ENCODE measurements at places on chromosomes 13 and 19.

DNA sequence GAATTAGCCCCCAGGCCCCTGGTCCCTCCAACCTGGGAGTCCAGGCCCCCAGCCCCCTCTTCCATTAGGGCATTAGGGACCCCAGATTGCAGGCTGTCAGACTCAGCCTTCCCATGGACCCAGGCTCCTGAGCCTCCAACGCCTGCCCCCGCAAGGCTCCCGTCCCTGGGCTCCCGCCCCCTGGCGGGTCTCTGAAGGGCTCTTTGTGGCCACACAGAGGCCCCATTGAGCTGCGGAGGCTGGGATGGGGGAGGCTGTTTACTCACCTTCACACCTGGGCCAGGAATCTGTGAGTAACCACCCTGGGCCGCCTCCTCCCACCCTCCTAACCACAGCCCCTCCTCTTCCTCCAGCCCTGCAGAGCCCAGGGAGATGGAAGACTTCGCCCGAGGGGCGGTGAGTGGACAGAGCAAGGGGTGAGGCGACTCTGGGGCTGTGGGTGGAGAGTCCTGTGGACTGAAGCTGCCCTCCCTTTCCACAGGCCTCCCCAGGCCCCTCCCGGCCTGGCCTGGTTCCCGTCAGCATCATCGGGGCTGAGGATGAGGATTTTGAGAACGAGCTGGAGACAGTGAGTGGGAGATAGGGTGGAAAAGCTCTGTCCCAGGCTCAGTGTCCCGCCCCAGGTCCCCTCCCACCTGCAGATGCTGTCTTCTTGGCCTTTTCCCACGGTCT is 4.9 kb downstream of the ARHGEF1 start:
- peak; percentile 75 for DNase-seq

GRCh38 chr13:42215578-42216421 is 56.2 kb upstream of the AKAP11 start:
- no peak for DNase-seq

GRCh38 chr13:85816413-85816812 is 17.2 kb upstream of the SLITRK6 start:
- no peak for DNase-seq

GRCh38 chr19:29966588-29967249 is 24.7 kb downstream of the URI1 start:
- no peak for DNase-seq

- no peak for DNase-seq
These were observed 10.2 kb downstream of the PPP1R37 start for GRCh38 chr19:45103156-45103507.

- DNase-seq: no peak
These were observed 238.0 kb downstream of the GGACT start for GRCh38 chr13:100350601-100351000.

- no peak for DNase-seq
These were observed 78.2 kb downstream of the LRCH1 start for GRCh38 chr13:46631179-46631542.

- no peak for DNase-seq
These were observed 309.9 kb upstream of the SLITRK6 start for GRCh38 chr13:86109107-86109506.

DNA sequence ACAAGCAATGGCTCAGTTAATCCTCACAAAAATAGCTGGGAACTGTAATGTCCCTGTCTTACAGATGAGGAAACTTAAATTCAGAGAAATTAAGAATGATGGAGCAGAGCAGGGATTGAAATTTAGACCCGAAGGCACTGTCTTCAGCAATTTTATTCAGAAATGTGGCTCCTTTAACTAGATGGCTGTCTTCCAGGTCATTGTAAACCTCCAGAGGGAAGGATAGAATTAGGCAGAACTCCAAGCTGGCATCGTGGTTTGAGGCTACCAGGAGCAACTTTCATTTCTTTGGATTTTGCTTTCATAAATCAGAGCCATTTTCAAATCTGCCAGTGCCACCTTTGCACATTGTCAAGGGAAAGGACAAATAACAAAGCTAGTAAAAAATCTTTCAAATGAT is 339.0 kb downstream of the DCT start:
- DNase-seq: no peak

DNA sequence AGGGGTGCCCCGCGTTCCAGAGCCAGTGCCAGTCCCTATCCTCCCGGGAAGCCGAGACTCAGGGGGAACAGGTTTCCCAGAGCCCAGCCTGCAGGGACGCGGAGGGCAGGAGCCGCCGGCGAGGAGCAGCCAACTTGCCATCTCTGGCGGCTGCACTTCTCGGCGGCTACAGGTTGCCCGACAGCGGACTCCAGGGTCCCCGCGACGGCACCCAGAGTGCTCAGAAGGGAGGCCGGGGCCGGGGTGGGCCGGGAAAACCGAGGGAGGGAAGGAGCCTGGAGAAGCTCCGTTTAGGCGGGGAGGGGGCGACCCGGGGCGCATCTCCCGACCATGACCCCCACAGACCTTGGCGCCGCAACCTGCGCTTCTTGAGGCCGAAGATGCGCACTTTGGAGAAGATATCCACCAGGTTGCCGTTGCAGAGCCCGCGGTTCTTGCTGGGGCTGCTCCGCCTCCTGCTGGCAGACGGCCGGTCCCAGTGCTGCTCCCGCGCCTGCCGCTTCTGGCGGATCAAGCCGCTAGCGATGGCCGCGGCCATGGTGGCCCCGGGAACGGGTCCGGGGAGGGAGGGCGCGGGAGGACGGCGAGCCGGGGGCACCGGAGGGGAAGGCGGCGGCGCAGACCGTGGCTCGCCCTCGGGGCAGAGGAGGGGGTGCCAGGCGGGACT is 463.8 kb downstream of the ITGBL1 start:
- no peak for DNase-seq

GRCh38 chr19:39524495-39524894 is 8.2 kb downstream of the EID2B start:
- DNase-seq: no peak

DNA sequence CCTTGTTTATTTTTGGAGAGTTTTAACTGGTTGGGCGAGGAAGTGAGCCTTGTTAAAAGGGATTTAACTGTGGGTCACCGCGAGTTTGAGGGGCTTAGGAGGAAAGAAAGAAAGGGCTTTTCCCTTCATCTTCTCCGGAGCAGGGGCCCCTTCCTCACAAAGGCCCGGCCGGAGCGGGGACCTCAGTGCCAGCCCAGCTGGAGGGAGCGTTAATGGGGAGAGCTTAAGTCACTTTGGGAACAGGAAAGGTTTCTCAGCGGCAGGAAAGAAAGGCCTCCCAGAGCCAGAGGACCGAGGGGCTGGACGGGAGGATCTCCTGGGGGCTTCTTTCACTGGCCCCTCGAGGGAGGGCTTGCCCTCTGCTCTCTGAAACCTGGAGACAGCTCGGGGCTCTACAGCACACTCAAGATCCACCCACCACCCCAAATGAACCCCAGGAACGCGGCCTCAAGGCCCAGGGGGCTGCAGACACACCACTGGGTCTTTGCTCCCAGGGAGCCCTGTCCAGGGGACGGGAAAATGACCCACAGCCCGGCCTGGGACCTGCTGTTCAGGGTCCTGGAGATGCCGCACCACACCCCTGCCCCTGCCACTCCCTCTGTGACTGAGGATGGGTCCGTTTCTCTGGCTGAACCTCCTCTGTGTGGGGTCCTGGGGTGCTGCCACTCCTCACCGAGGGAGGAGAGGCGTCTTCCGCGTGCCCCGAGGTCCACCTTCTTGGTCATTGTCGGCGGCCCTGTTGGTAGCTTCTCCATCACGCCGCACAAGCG is 128.3 kb downstream of the URI1 start:
- DNase-seq: no peak

- DNase-seq: no peak
These were observed 13.5 kb downstream of the IL12RB1 start for GRCh38 chr19:18073197-18073596.

GRCh38 chr13:34464011-34464410 is 478.1 kb upstream of the NBEA start:
- no peak for DNase-seq
